ENCODE measurements at places on chromosomes 1 and 21. TPM values are rescaled to one million over a fixed set of nuclear protein-coding genes. Genes with fewer than 3 reads are reported as not detected.

The NBPF6 gene
- total RNA-seq = not detected

The TSTD1 gene
- 19.9 TPM for total RNA-seq

The LEFTY1 gene
- total RNA-seq = not detected

- no peak for DNase-seq
These were observed 62.5 kb downstream of the UBIAD1 start for GRCh38 chr1:11335417-11336056.

DNA sequence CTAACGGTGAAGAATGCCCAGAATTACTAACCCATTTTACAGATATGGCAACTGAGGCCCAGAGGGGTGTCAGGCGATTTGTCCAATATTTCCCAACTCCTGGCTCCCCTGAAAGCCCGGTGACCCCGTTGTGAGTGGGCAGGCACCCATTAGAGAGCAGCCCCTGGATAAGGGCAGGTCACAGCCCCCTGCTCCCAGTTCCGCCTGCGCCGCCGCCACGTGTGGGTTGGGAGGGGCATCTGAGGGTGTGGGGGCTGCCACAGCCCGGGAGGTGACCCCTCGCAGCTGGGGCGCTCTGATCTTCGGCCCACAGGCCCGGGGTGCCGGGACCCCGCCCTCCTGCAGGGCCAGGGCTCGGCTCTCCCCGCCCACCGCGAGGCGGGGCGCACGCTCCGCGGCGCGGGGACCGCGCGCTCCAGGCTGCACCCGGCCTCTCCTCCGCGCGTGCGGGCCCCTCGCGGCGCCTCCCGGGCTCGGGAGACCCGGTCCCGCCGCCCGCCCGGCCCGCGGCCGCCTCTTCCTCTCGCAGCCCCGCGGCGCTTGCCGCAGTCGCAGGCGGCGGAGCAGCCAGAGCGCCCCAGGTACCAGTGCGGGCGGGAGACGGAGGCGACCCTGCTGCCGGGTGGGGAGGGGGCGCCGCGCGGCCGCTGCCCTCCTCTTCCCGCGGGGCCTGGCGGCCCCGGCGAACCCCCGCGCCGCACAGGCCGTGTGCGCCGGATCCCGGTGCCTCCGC lies at the start of gene HTR6:
Gene HTR6 (plus strand): TSS at position 423 of the 733 bp plus-strand sequence. CDS start 879 bp downstream, outside the sequence.
- DNase-seq = no peak

GRCh38 chr21:14903172-14903865 lies 161.5 kb downstream of the NRIP1 start:
- no peak for DNase-seq

- DNase-seq = no peak
These were observed 15.0 kb upstream of the PWP2 start for GRCh38 chr21:44092211-44092610.

DNA sequence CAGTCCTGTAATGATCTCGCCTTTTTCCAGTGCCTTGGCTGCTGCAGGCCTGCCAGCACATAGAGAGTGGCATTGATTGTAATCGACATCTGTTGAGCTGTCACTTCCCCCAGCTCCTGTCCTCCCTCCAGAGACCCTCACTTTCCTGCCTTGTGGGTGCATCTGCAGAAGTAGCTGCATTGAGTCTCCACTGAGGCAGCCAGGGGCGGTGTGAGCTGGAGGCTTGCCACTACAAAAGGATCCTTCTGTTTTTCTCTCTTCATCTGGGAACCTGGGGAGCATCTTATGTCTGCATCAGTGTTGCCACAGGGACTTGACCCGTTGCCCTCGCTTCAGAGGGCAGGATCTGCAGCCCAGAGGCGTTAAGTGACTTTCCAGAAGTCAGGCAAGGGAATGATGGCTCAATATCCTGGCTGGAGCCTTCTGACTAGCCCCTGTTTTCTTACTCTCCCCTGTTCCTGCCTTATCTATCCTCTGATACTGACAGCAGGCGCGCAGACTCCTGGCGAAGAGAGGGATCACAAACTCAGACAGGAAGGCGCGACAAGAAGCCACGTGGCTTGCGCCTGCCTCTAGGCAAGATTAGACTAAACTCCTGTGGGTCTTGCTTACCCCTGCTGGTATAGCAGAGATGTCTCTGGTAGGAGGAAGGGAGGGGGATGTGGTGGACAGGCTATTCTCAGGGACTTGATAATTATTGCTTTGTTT lies 13.3 kb upstream of the FMOD start:
- DNase-seq = no peak

Measured in thoracic aorta (tissue), 2 donors.